ENCODE measurements at places on chromosomes 5 and 9.

DNA sequence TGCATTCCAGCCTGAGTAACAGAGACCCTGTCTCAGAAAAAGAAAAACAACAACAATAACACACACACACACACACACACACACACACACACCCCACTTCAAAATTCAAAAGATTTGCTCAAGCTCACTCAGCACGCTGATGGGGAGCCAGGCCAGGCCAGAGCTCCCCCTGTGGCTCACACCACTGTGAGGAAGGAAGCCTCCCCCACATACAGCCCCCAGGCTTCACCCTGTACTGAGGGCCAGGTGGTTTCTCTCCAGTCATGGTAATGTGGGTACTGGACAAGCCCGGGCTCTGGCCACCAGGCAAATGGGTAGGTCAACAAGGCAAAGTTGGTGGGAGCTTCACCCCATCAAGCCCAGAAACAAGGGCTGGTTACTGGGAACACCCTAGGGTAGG is 19.0 kb downstream of the ATOX1 start:
- H3K4me3 ChIP-seq: no peak overlapping the region
- H3K36me3 ChIP-seq: no peaks in the 10 kb centered on the region
- H3K27ac ChIP-seq: peak overlapping the region; percentile 4
- no peaks in the 10 kb centered on the region for H3K27me3 ChIP-seq
- no peaks in the 10 kb centered on the region for H3K4me1 ChIP-seq

- H3K4me3 ChIP-seq: peak within 1 kb of the TSS; percentile 45
- peak; percentile 94 for DNase-seq
- H3K27me3 ChIP-seq: no peaks in the 10 kb centered on the region
- H3K36me3 ChIP-seq: no peaks in the 10 kb centered on the region
- peak within 1 kb of the TSS; percentile 75 for H3K27ac ChIP-seq
These were observed at the start of gene SH3RF2 for GRCh38 chr5:145936401-145937131. Gene SH3RF2 (plus strand): TSS chr5:145936578. CDS start chr5:145937929, 1,351 bp downstream.

GRCh38 chr9:28624771-28625170 is 1051.5 kb upstream of the C9orf72 start:
- H3K27me3 ChIP-seq: no peaks in the 10 kb centered on the region
- no peak overlapping the region for H3K27ac ChIP-seq
- H3K4me3 ChIP-seq: no peak overlapping the region

- H3K27me3 ChIP-seq: no peaks in the 10 kb centered on the region
- H3K36me3 ChIP-seq: no peaks in the 10 kb centered on the region
- no peak overlapping the region for H3K27ac ChIP-seq
These were observed 9.5 kb upstream of the GGTA1 start for GRCh38 chr9:121509180-121509579.

- no peaks in the 10 kb centered on the region for H3K4me1 ChIP-seq
- no peak overlapping the region for H3K4me3 ChIP-seq
- H3K36me3 ChIP-seq: no peaks in the 10 kb centered on the region
- DNase-seq: no peak
- no peak overlapping the region for H3K27ac ChIP-seq
- H3K27me3 ChIP-seq: no peaks in the 10 kb centered on the region
These were observed 183.5 kb downstream of the GNA14 start for GRCh38 chr9:77464661-77465060.

DNA sequence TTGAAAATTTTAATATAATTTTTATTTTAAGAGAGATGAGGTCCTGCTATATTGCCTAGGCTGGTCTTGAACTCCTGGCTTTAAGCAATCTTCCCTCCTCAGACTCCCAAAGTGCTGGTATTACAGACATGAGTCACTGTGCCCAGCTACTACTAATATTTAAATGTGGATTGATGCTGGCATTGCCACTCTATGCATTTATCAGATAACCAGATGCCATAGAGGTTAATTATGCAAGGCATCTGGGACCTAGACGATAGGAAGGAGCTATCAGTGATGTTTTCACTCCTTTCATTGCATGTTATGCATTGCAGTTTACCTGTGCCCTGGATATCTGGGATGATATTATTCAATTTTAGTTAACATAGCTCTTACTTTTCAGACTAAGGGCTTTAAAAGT is 127.0 kb downstream of the RPS23 start:
- DNase-seq: no peak
- H3K27ac ChIP-seq: no peak overlapping the region
- H3K4me1 ChIP-seq: no peaks in the 10 kb centered on the region
- H3K27me3 ChIP-seq: no peaks in the 10 kb centered on the region
- H3K4me3 ChIP-seq: no peak overlapping the region

GRCh38 chr5:156584871-156585270 is 257.9 kb downstream of the SGCD start:
- no peaks in the 10 kb centered on the region for H3K4me1 ChIP-seq
- H3K4me3 ChIP-seq: no peak overlapping the region
- no peaks in the 10 kb centered on the region for H3K36me3 ChIP-seq
- no peaks in the 10 kb centered on the region for H3K27me3 ChIP-seq

- H3K27ac ChIP-seq: no peak overlapping the region
- no peak overlapping the region for H3K4me3 ChIP-seq
- H3K27me3 ChIP-seq: no peaks in the 10 kb centered on the region
- H3K36me3 ChIP-seq: no peaks in the 10 kb centered on the region
- no peak for DNase-seq
These were observed 409.1 kb upstream of the GRIA1 start for GRCh38 chr5:153081385-153081784.
